ENCODE measurements at places on chromosomes 5 and 9. TPM values are rescaled to one million over a fixed set of nuclear protein-coding genes. Genes with fewer than 3 reads are reported as not detected.

The CDH9 gene
- 34.2 TPM for total RNA-seq

The PCDHGB1 gene
- 7.8 TPM for total RNA-seq

The SLC6A3 gene
- total RNA-seq = not detected

The PCDHA4 gene
- total RNA-seq = 18.6 TPM

The HAPLN1 gene
- 15.1 TPM for total RNA-seq

The SPINK1 gene
- not detected for total RNA-seq

The TMEM252 gene
- not detected for total RNA-seq

The DND1 gene
- total RNA-seq = 0.31 TPM

The PRUNE2 gene
- total RNA-seq = 13.4 TPM

The OLFML2A gene
- total RNA-seq = 2.5 TPM

The MEIKIN gene
- total RNA-seq = 1.7 TPM

The CTXN3 gene
- total RNA-seq = 1.1 TPM

The IGIP gene
- total RNA-seq = 11.9 TPM

The EGFL7 gene
- 13.7 TPM for total RNA-seq

The NIPAL4 gene
- not detected for total RNA-seq

The MRPS2 gene
- total RNA-seq = 9.7 TPM

The PTGS1 gene
- total RNA-seq = 0.47 TPM

The FIBCD1 gene
- 1.4 TPM for total RNA-seq

The ADRA1B gene
- 1.1 TPM for total RNA-seq

The RANBP17 gene
- total RNA-seq = 212 TPM

The PLPP7 gene
- 5.5 TPM for total RNA-seq

The IFNA21 gene
- not detected for total RNA-seq

The SEC16A gene
- total RNA-seq = 10.6 TPM

The GABBR2 gene
- total RNA-seq = 42.7 TPM

The FOXI1 gene
- total RNA-seq = not detected

The RASGRF2 gene
- 20.0 TPM for total RNA-seq

The RFESD gene
- total RNA-seq = 1.4 TPM

The NTRK2 gene
- total RNA-seq = 266 TPM

The CAMK2A gene
- total RNA-seq = 14.0 TPM

The MLANA gene
- not detected for total RNA-seq

The GM2A gene
- total RNA-seq = 12.6 TPM

The OCLN gene
- total RNA-seq = 3.6 TPM

The DMRT2 gene
- 0.16 TPM for total RNA-seq
